NAMALWA (cell line): ENCODE measurements at places on chromosomes 7 and 10.

GRCh38 chr7:50761713-50762112 lies 21.0 kb downstream of the GRB10 start:
- no peak for DNase-seq

GRCh38 chr7:125089171-125089570 lies 159.5 kb upstream of the POT1 start:
- DNase-seq = no peak

DNA sequence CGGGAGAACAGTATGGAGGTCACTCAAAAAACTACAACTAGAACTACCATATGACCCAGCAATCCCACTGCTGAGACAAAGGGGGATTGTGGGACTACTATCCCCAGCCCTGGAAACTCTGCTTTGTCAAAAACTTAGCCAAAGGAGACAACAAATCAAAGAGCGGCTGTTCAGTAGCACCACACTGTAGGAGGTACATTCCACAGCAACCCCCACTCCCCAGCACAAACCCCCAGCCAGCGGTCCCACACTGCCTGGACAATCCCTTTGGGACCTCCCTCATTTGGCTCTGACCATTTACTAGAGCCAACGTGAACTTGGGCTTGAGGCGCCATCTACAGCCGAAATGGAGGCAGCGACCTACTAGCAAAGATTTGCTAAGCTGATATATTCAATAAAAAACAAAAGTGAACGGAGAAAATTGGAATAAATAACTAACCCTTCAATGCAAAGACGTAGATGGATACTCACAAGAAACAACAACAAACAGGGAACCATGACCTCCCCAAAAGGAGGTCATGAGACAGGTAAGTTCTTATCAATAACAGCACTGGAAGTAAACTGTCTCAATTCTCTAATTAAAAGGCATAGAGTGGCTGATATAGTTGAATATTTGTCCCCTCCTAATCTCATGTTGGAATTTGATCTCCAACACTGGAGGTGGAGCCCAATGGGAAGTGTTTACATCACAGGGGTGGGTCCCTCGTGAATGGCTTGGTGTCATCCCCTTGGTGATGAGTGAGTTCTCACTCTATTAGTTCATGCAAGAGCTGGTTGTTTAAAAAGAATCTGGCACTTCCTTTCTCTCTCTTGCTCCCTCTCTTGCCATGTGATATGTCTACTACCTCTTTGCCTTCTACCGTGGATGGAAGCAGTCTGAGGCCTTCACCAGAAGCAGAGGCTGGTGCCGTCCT lies 119.0 kb upstream of the KCNMA1 start:
- DNase-seq = peak; percentile 47

DNA sequence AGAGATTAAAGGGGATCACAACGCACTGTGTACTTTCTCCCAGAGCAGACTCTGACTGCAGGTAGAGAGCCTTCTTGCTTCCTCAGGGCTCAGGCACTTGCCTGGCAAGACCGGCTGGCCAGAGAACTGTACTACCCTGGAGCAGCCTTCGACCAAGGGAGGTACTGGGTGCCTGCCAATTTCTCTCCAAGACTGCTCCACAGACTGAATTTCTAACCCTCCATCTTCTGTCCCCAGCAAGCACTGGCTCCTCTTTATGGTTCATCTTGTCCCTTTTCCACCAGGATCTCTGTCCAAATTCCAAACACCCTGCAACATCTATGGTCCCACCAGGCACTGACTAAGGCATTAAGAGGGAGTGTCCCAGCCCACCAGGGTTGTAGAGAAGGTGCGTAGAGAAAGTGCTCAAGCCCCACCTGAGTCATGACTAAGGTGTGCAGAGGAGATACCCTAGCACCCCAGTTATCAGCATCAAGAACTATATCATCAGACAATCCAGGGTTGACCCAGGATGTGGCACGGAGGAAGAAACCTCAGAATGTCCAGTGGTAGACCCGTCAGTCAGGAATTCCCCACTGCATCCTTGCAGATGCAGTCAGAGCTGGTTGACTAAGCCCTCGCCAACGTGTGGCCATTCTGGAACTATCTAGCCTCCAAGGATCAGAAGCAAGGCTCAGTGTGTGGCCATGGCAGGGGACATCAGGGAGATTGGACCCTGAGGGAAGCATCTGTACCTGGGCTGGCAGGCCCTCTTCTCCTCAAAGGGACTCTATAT lies 60.9 kb upstream of the CAMK2B start:
- DNase-seq = no peak

DNA sequence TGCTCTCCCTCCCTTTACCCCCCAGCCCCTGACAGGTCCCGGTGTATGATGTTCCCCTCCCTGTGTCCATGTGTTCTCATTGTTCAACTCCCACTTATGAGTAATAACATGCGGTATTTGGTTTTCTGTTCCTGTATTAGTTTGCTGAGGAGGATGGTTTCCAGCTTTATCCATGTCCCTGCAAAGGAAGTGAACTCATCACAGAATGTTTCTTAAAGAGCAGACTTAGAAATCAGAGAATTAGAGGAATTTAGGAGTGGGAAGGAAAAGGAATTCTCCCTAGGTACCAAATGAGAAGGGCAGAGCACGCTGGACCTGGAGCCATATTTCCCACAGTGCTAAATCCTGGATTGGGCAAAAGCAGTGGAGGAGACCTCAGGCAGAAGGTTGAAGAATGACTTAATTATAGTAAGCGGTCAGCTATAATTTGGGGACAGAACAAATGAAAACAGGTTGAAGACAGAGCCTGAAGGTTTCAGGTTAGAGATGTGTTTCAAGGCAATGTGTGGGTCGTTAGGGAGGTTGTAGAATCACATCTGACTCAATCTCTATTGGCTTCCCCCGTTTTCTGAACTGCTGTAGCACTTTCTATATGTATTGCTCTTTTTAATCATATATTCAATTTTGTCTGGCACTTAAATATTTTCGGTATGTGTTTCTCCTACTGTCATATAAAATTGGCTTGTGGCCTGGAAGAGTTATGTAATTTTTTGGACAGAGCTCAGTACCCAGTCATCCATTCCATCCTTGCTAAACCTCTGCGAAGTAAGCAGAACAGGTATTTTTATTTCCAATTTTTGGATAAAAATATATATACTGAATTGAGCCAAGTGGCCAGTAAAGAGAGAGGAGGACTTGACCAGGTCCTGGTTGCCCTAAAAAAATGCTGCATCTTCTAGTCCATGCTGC lies 210.5 kb upstream of the KLF6 start:
- no peak for DNase-seq

GRCh38 chr10:92538231-92538958 lies 35.5 kb downstream of the IDE start:
- no peak for DNase-seq

DNA sequence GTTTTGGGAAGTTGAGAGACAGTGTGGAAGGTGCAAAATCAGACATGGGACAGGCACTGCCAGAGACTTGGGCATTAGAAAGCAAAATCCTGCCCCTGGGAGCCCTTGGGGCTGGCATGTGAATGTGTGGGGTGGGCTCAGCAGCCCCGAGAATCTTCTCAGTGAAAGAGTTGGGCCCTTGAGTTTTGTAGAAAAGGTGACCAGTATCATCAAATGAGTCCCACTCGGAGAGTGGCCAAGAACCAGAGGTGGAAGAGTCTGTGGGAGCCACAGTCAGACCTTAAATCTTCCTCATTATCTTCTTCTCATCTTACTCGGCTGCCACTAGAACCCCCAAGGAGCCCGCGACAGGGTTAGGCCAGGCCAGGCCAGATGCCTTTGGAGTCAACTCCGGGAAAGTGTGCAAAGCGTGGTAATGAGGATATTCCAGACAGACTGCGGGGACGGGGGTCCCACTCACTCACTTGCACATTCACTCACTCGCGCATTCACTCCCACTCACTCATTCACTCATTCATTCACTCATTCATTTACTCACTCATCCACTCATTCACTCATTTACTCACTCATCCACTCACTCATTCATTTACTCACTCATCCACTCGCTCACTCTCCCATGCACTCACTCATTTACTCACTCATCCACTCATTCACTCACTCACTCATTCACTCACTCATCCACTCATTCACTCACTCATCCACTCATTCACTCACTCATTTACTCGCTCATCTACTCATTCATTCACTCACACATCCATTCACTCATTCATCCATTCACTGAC lies 74.9 kb downstream of the CARD11 start:
- peak; percentile 38 for DNase-seq

- DNase-seq = peak; percentile 66
Measured at GRCh38 chr10:63236113-63236935, 103.2 kb downstream of the NRBF2 start.
